Tibial nerve (tissue), 4 donors: ENCODE measurements at places on chromosomes 3 and 15. TPM values are rescaled to one million over a fixed set of nuclear protein-coding genes. Genes with fewer than 3 reads are reported as not detected.

The ASB14 gene
- total RNA-seq = not detected

The HOMER2 gene
- 50.6 TPM for total RNA-seq

DNA sequence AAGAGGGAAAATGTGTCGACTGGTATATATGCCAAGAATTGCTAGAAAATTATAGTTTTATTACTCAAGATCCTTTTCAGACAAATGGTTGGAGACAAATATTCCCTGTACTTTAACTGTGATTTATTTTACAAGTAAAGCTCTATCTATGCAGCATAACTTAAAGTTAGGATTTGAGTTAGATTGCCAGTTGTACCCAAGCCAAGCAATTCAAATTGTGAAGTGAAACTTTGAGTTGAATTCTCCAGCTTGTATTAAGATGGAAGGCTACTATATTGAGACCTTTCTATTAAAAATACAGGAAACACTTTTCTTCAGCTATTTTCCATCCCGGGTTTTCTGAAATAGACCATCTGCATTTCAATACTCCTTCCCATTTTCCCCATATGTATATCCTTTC lies 333.1 kb upstream of the RBMS3 start:
- no peak for DNase-seq

DNA sequence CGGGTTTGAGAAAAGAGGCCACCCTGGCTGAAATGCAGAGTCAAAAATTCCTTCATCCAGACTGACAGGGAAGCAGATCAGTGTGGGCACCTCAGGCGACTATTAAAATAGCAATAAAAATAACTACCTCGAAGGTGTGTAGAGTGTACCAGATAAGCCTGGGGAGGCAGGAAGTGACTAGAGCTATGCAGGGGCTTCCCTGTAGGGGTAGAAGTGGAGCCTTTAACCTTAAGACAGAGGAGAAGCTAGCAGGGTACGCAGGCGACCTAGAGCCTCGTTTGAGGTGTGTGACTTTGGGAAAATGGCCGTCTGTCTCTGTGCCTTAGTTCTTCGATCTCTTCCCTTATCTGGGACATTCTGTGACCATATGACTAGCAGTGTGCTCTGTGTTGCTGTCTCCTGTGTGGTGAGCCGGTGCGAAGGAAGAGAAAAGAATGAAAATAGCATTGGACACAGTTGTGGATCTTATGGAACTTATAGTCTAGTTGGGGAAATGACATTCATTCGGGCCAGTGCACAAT lies 17.6 kb downstream of the BHLHE40 start:
- DNase-seq = no peak

GRCh38 chr3:9627901-9628633 lies 21.2 kb upstream of the MTMR14 start:
- DNase-seq = no peak

DNA sequence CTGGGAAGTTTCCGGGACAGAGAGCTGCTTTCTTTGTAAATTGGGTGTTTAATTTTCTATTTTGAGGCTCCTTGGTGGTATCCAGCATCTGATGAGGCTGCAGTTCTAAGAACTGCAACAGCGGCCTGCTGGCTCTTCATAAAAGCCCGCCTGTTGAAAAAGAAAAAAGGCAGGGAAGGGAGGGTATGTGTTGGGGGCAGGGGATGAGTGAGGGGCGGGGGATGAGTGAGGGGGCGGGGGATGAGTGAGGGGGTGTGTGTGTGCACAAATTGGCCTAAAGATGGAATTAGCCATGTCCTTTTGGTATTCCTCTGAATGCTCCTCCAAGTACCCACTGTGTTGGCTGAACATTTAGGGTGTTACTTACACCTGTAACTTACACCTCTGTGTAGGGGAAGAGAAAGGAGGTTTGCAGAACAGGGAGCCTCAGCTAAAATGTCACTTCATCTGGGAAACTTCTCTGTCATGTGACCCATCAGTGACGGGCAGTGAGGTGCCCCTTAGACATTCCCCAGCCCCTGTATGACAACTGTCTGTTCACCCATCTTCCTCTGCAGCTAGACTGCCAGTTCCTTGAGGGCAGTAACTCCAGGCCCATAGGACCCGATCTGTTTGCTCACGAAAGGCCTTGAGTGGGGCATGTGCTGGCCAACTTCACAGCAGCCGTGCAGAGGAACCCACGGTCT lies 57.6 kb downstream of the LRIG1 start:
- DNase-seq = no peak

GRCh38 chr3:42815826-42816225 lies 6.6 kb downstream of the ACKR2 start:
- DNase-seq = no peak

DNA sequence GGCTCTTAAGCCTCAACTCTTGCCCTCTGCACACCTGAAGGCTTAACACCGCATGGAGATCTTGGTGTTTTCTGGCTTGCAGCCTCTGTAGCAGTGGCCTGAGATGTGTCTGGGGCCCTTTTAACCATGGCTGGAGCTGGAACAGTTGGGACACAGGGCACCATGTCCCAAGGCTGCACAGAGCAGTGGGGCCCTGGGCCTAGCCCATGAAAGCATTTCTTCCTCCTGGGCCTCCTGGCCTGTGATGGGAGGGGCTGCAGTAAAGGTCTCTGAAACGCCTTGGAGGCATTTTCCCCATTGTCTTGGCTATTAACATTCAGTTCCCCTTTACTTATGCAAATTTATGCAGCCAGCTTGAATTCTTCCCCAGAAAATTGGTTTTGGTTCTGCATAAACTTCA lies 735.5 kb upstream of the ALCAM start:
- no peak for DNase-seq
